ENCODE measurements at places on chromosomes 11 and 22. TPM values are rescaled to one million over a fixed set of nuclear protein-coding genes. Genes with fewer than 3 reads are reported as not detected.

The PRR33 gene
- total RNA-seq = not detected

The TPH1 gene
- under 0.01 TPM for total RNA-seq

The ZNF280B gene
- total RNA-seq = 0.17 TPM

The B4GAT1 gene
- 41.3 TPM for total RNA-seq

The OR2AG2 gene
- 0.15 TPM for total RNA-seq

The NAALADL1 gene
- 38.2 TPM for total RNA-seq

The CRYBB3 gene
- not detected for total RNA-seq

The CRYBB2 gene
- total RNA-seq = not detected

The SLN gene
- total RNA-seq = not detected

The TMPRSS4 gene
- not detected for total RNA-seq

The RBMXL2 gene
- not detected for total RNA-seq

The PAK1 gene
- 54.4 TPM for total RNA-seq

The OR5P2 gene
- total RNA-seq = not detected

The TIGD3 gene
- not detected for total RNA-seq

The OR5AP2 gene
- not detected for total RNA-seq

The MMP12 gene
- 0.44 TPM for total RNA-seq

The DGCR2 gene
- 50.3 TPM for total RNA-seq

The VSTM5 gene
- total RNA-seq = not detected

The TBX1 gene
- total RNA-seq = 0.17 TPM

The MIF gene
- 330 TPM for total RNA-seq

The PGR gene
- 0.58 TPM for total RNA-seq

The KRTAP5-2 gene
- total RNA-seq = not detected

The PGM2L1 gene
- total RNA-seq = 2.6 TPM

The NXPE1 gene
- total RNA-seq = not detected

The LUZP2 gene
- under 0.01 TPM for total RNA-seq

The OR10A6 gene
- total RNA-seq = under 0.01 TPM

The MMP10 gene
- 0.87 TPM for total RNA-seq

The FJX1 gene
- 11.9 TPM for total RNA-seq

The SLC5A12 gene
- not detected for total RNA-seq

The CRYAB gene
- total RNA-seq = 48.3 TPM

The TMPRSS6 gene
- total RNA-seq = not detected

The MPEG1 gene
- not detected for total RNA-seq

The IFITM10 gene
- total RNA-seq = 0.58 TPM

The CLCF1 gene
- total RNA-seq = 3.1 TPM

The TEX54 gene
- total RNA-seq = not detected

The ANO5 gene
- not detected for total RNA-seq

The TMEM121B gene
- 0.15 TPM for total RNA-seq

The OR6T1 gene
- total RNA-seq = not detected

The TESMIN gene
- 0.87 TPM for total RNA-seq

Measured in smooth muscle cell of trachea (primary cell).